ENCODE measurements at places on chromosomes 5 and 9. TPM values are rescaled to one million over a fixed set of nuclear protein-coding genes. Genes with fewer than 3 reads are reported as not detected.

DNA sequence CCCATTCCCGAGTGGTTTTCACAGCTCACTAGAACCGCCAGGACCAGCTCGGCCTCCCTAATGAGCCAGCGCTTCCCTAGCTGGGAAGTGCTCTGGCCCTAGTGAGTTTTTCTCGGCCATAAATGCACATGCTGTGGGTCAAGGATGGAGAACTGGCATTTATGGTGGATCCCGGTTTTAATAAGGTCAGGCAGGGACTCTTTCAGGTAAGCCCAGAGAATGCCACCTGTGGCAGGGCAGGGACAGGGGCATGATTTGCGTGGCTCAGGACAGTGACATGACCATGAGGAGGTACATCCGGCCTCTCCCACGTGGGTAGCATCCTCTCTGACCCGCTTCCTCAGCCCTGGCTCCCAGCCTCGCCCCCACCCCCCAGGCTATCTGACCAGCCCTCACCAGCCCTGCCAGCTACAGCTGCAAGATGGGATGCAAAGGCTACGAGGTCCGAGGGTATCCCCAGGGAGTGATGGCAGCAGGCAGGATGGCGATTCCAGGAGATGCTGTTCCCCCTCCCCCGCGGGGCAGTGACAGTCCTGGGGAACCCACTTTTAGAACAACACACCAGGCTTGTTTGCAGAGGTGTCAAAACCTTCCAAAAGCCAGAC is 60.3 kb upstream of the ADAMTS2 start:
- H3K4me1 ChIP-seq, result no peaks in the 10 kb centered on the region
- no peak overlapping the region for H3K27ac ChIP-seq
- peaks cover 15% of the 10 kb centered on the region for H3K36me3 ChIP-seq
- H3K27me3 ChIP-seq, result no peaks in the 10 kb centered on the region
- no peak overlapping the region for H3K4me3 ChIP-seq
- peak; percentile 14 for DNase-seq

DNA sequence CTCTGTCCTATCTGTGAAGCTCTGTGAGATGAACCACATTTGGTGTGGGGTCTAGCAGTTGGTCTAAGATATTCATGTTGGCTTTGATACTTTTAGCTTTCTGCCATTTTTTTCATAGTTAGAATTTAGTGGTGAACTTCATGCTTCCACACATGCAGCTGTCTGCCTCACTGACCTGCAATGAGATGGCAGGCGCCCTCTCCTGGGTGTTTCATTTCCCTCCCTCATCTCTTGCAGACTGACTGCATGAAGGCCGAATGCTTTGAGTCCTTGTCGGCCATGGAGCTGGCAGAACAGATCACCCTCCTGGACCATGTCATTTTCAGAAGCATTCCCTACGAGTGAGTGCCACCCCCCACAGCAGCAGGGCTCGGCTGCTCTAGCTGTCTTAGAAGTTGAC is 26.1 kb upstream of the CKMT2 start:
- H3K4me1 ChIP-seq, result no peaks in the 10 kb centered on the region
- H3K27me3 ChIP-seq, result no peaks in the 10 kb centered on the region
- H3K27ac ChIP-seq, result no peak overlapping the region
- peak; percentile 48 for DNase-seq

DNA sequence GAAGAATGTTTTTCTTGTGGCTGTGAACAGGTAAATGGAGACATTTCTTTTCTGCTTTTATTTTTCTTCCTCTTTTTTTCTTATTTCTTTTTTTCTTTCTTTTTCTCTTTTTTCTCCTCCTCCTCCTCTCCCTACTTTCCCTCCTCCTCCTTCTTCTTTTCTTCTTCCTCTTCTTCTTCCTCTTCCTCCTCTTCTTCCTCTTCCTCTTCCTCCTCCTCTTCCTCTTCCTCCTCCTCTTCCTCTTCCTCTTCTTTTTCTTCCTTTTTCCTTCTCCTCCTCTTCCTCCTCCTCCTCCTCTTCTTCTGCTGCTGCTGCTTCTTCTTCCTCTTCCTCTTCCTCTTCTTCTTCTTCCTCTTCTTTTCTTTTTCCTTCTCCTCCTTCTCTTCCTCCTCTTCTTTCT is 65.3 kb upstream of the NTRK2 start:
- no peak overlapping the region for H3K4me3 ChIP-seq
- no peak for DNase-seq
- no peaks in the 10 kb centered on the region for H3K27me3 ChIP-seq
- H3K4me1 ChIP-seq, result no peaks in the 10 kb centered on the region

- no peaks in the 10 kb centered on the region for H3K4me1 ChIP-seq
- no peaks in the 10 kb centered on the region for H3K36me3 ChIP-seq
Observed at GRCh38 chr5:34496701-34497469, 159.2 kb upstream of the RAI14 start.

- H3K27ac ChIP-seq, result no peak overlapping the region
- DNase-seq, result no peak
- no peak overlapping the region for H3K4me3 ChIP-seq
- no peaks in the 10 kb centered on the region for H3K27me3 ChIP-seq
- H3K36me3 ChIP-seq, result no peaks in the 10 kb centered on the region
Observed at GRCh38 chr5:3701694-3702093, 106.1 kb downstream of the IRX1 start.

The RLN1 gene
- 0.39 TPM for total RNA-seq

The SOHLH1 gene
- total RNA-seq, result not detected
